ENCODE measurements at places on chromosomes 12 and 14. TPM values are rescaled to one million over a fixed set of nuclear protein-coding genes. Genes with fewer than 3 reads are reported as not detected.

IL31 gene
- total RNA-seq: not detected

- DNase-seq: no peak
These were observed 91.8 kb upstream of the RIC8B start for GRCh38 chr12:106682594-106683234.

DNA sequence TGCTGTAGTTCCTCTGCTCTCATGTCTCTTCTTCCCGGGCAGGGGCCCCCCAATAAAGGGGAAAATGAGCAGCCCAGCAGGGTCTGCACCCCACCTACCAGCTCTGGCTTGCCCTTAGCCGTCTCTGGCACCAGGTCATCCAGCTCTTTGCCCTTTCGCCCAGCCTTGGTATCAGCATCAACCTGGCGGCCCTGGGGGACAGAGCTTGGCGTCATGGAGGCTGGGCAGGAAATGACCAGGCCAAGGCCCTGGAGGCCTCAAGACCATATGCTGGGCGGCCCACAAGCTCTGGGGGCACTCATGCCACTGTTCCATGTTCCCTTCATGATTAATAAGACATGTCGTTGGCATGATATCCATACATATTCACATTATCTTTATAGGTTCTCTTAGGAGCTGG lies 14.7 kb downstream of the MYL6 start:
- no peak for DNase-seq

- DNase-seq: no peak
These were observed 1047.5 kb upstream of the FLRT2 start for GRCh38 chr14:84482256-84483071.

- no peak for DNase-seq
These were observed 3.7 kb upstream of the ZNF384 start for GRCh38 chr12:6692888-6693287.

ARG2 gene
- total RNA-seq: 0.75 TPM

LTB4R2 gene
- 0.65 TPM for total RNA-seq

GRCh38 chr12:42587601-42588523 lies 1.7 kb downstream of the PRICKLE1 start:
- DNase-seq: no peak
